Motor neuron (in vitro differentiated cells): ENCODE measurements at places on chromosomes 2 and 18. TPM values are rescaled to one million over a fixed set of nuclear protein-coding genes. Genes with fewer than 3 reads are reported as not detected.
A peak's percentile ranks its signal among the peaks of the same experiment; 100 is the strongest.

DNA sequence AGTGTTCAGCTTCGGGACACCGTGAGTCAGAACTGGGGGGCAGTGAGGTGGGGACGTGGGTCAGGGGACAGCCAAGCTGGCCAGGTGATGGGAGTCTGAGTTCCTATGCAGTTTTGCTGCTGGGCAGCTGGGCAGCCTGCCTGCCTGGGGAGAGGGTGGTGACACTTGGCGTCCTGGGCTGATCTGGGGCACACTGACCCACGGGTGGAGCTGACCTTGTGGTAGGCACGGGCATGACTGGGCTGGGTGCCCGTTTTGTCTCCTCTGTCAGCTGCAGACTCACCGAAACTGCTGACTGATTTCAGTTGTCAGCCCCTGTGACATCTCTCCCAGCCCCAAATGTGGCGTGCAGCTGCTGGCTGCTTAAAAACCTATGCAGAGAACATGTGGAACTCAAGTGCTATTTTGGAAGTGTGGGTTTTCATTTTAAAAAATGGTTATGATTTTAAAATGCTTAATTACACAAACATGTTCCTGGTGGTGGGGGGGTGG lies 32.6 kb upstream of the E2F6 start:
- ATAC-seq, result peak; percentile 37

DNA sequence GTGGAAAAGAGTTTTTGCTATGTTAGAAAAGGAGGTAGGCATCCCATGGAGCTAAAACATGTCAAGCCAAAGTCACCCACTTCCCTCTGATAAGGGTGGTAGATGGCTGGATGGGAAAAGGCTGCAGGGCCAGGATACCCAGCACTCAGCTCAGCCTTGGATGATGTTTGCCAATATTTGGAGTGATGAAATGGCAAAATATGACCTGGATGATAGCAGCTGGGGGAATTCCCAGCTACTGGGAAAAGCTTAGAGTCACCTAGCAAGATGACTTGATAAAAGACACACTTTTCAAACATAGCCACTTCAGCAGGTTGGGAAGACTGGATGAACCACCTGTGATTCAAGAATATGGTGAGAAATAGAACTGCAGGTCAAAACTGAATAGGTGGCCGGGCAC lies 10.1 kb downstream of the RFX8 start:
- ATAC-seq, result no peak

GRCh38 chr2:134574611-134575330 lies 144.0 kb downstream of the TMEM163 start:
- no peak for ATAC-seq

DNA sequence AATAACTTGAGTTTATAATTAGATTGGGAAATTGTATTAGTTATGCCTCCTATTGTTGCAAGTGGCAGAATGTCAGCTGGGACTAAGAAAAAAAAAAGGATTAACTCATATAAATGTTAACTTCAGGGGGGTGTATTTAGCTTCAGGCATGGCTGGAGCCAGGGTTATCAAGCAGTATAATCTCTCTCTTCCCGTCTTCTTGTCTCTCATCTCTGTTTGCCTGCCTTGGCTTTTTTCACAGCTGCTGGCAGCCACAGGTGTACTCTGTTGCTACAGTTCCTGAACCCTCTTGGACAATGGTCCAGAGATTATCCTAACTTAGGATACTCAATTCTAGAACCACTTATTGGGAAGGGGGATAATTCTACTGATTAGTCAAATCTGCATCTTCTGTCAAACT lies 370.7 kb upstream of the MEX3C start:
- ATAC-seq, result no peak

GRCh38 chr2:233265899-233266431 lies 14.5 kb downstream of the ATG16L1 start:
- no peak for ATAC-seq

- no peak for ATAC-seq
Observed at GRCh38 chr2:153028626-153029025, 310.2 kb downstream of the ARL6IP6 start.

DNA sequence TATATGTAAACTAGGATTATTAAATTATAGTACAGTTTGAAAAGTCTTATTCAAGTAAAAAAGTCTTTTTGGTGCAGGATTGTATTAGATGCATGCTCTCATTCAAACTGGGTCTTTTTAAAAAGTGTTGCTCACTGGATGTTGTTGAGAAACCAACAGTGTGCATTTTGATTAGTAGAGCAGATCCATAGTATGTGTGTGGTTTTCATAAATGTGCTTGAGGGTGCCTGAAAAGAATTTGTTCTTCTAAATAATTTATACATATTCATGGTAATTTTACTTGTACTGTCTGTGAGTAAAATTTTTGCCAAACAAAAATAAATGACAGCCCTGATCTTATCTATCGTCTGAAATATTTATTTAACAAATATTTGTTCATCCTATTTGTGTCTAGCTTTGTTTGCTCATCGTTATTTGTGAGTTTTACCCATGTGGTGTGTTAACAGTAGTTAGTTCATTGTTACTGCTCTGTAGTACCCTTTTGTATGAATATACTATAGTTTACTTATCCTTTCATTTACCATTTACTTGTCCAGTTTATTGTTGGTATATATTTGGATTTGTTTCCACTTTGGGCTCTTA lies 50.4 kb downstream of the PTPN4 start:
- peak; percentile 17 for ATAC-seq

DNA sequence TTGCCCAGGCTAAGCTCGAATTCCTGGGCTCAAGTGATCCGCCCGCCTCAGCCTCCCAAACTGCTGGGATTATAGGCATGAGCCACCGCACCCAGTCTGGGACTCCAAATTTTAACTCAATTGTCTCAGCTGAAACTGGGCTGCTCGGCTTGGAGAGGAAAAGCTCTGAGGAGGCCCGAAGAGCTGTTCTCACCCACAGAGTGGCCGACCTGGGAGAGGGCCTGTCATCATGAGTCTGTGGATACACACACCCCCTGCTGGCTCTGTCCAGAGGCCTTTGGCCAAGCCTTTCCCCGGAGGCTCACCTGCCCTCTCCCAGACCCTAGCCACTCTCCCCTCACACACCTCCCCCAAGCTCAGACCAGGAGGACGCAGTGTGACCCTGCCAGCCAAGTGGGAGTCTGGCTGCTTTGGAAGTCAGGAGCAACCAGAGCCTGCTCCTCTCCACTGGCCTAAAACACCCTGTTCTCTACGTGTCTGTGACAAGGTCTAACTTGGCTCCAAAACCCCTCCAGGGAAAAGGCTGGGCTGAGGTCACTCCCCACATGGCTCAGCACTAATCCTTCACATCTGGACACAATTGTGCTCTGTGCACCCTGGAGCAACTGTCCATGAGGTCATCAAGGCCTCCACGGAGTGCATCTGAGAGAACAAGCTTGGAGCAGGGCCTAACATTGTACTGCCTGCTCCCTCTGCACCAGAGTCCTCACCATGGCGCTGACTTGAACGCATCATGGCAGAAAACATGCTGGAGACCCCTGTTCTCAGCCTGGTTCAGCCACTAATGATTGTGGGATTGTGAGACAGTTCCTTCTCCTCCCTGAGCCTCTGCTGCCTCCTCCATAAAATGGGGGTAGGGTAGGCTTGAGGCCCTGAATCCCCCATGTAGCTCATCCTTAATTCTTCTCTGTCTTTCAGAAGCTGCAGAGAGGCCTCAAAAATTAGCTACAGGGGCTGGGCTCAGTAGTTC lies 49.9 kb upstream of the RAB6C start:
- peak; percentile 95 for ATAC-seq

The RNF125 gene
- 0.85 and 0.92 TPM in 2 replicates for total RNA-seq

DNA sequence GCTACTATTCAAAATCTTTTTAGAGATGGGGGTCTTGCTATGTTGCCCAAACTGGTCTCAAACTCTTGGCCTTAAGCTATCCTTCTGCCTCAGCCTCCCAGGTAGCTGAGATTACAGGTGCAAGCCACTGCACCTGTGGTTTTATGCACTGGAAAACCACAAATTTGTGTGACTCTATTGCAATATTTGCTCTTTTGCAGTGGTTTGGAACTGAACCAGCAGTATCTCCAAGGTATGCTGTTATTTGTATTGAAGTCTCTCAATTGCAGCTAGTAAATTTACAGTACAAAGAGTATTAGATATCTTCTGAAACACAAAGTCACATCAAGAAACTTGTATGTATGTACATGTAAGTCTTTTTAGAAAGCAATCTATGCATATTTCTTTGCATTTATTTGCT lies 46.2 kb downstream of the PPP4R1 start:
- no peak for ATAC-seq

DNA sequence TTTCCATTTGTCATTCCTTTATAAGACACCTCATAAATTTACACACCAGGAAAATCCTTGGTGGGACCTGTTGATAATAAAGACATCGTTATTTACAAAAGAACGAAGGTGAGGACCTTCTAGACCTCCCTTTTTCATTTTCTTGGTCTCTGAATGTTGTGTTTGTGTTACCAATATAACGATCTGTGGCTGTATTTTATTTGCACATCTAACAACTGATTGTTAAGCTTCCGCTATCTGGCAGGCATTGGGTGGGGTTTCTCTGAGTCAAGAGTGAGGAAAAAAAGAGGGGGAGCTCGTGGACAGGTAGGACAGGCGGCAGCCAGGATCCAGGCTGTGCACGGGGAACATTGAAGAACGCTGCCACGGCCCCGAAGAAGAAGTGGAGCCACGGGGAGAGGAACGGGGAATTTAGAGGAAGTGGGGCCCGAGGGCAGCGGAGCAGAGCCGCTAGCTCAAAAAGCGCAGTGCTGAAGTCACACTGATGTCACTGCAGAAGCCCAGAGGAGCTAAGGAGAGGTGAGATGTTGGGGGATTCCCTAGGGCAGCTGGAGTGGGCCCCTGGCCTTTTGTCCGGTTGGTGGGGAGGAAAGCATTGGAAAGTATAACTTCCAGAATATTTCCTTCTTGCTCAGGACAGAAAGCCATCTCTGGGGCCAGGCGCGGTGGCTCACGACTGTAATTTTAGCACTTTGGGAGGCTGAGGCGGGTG lies 20.9 kb upstream of the DNMT3A start:
- ATAC-seq, result no peak
